ENCODE measurements at places on chromosomes 1 and 21.

- no peak for DNase-seq
These were observed 22.7 kb upstream of the LAMC2 start for GRCh38 chr1:183163316-183163715.

DNA sequence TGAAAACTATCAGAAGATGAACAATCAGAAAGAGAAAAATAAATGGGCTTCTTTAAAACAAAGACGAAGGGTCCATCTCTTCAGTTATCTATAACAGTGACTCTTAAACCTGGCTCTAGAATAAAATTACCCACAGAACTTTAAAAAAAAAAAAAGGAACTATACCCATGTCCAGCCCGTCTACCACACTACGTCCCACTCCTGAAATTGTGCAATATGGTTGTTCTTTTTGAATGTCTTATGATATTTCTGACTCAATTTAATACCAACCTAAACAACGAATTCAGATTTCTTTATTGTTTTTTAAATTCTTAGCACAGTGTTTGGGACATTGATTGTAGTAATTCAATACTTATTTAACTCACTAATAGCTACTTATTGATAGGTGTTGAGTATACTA, 246.3 kb downstream of the DPYD start:
- no peak for DNase-seq

DNA sequence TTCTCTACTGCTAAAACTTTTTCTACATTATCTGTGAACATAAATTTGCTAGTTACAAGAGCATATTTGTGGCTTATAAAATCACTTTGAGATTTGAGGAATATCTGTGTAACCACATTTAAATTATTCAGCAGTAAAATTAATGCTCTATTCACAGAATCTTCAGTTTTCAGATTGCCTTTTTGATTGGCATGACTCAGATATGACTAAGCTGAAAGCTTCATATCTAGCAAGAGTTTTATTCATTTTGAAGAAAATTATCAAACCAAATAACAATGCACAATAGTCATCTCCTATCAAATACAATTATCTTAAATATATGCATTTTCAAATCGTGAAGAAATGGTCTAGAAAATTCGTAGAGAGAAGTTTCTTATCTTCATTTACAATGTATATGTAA, 1498.2 kb upstream of the B3GALT2 start:
- no peak for DNase-seq

DNA sequence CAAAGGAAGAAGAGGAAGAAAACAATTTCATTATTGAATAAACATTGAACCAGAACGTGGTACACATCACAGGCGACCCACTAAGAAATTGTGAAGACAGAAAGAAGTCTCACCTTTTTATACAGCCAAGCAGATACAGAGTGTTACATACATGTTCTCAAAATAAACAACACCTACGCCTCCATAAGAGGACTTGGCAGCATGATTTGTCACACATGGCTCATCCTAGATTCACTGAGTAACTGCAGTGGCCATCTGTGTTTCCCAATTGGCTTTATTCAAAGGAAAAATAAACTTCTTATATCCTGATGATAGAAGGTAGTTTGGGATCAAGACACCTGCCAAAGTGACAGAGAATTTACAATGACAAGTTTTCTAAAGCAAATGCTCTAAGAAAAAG, 7.6 kb upstream of the KRTAP19-8 start:
- no peak for DNase-seq

DNA sequence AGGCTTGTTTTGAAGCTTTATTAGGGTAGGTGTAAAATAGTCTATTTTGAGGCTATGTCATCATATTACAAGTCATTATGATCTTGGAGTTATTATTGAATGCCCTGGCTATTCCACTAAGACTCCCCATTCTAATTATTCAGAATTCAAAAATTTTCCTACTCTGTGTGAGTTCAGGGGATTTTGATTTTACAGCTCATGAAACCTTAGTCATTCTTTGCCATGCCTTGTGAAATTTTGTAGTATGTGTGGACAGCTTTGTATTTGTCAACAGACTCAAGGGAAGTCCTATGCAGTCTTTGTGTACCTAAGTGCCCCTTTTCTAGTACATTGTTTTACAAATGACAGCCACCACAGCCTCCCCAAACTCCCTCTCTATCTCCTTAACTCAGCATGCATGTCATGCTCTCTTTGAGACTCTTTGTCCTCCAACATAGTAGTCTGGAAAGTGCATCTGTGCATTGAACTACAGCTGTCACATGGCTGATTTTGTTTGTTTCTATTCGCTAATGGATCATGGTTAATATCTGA, 28.0 kb downstream of the CD1D start:
- DNase-seq, result no peak

DNA sequence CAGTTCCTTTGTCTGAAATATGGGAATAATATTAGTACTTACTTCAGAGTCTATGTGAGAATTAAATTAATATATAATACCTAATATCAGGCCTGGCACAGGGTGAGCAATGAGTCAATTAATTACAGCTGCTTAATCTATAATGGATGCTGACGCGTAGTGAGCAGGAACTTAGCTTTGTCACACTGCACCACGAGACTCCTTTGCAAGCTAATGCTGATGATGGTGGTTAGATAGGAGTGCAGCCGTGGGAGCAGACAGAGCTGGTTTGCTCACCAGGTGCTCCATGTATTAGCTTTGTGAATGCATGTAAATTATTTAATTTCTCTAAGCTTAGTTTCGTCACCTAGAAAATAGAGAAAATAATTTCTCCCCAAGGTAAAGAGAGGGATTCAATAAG, 35.1 kb downstream of the KCNJ15 start:
- no peak for DNase-seq

DNA sequence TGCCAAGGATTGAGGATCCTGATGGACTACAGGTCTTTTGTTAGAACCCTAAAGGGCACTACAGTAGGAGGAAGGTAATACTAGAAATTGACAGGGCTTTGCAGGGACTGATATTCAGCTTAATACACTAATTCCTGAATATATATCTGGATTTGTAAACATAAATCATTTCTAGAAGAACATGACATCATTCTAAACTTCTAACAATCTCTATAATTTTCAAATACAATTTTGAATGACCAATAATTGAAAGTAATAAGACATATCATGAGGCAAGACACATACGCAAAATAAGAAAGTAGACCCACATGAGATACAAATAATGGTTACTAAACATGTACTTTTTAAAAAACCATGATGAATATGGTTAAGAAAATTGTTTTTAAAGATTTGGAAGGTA, 52.4 kb upstream of the LRRC8B start:
- no peak for DNase-seq

- peak; percentile 19 for DNase-seq
These were observed 235.3 kb downstream of the FAF1 start for GRCh38 chr1:50724626-50725286.

All from bone marrow (tissue), 2 donors.